ENCODE measurements at places on chromosomes 3 and 15.

GRCh38 chr15:28060005-28060404 lies 39.1 kb downstream of the OCA2 start:
- no peak for DNase-seq

GRCh38 chr3:100160521-100160920 lies 46.2 kb upstream of the FILIP1L start:
- DNase-seq: no peak

GRCh38 chr3:103195216-103195615 lies 760.4 kb downstream of the ZPLD1 start:
- DNase-seq: no peak

DNA sequence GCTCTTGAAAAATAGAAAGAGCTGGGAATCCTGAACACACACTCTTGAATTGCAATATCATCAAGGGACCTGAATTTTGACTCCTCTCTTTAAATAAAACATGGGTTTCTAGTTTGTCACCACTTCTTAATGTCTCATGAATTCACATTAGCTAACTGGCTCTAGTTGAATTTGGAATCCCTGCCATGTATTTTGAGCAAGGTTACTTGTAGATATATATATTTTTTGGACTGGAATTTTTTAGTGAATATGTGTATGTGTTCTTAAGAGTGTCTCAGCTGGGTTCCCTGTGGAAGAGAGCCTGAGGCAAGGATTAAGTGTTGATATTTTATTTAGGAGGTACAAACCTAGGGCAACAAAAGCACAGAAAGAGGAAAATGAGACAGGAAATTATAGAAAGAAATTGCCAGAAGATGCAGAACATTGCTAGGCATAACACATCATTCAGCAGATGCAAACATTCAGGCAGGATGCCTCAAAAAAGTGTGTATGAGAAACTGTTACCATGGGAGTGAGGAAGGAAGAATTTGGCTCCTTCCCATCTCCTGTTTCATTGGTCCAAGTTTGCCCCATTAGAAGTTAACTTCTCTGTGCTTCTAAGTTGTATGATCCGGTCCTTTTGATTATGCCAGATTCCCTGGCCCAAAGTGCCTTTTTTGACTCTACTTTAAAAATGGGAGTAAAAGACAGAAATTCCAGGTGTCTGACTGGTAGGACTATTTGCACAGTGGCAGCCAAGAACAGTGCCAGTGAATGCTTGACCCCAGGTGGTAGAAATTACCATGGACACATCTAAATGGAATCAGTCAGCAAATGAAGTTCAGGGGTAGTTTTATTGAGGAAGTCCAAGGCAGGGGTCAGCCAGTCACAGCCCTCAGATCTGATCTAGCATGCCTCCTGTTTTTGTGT lies 253.7 kb upstream of the TGFBR2 start:
- DNase-seq: no peak

DNA sequence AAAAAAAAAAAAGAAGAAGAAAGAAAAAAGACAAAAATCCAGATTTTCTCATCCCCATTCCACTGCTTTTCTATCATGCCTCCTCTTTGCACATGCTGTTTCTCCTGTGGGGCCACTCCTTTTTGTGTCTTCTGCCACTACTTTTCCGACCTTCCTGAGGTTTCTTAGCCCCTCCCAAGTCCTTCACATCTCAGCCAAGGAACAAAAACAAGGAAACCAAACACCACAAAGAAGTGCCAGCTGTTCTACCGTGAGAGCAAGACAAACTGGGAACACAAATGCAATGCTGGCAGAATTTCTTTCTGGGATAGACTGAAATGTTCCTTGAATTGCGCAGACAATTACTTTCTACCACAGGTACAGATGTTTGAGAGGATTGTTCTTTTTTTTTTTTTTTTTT lies 83.2 kb downstream of the MB21D2 start:
- no peak for DNase-seq

DNA sequence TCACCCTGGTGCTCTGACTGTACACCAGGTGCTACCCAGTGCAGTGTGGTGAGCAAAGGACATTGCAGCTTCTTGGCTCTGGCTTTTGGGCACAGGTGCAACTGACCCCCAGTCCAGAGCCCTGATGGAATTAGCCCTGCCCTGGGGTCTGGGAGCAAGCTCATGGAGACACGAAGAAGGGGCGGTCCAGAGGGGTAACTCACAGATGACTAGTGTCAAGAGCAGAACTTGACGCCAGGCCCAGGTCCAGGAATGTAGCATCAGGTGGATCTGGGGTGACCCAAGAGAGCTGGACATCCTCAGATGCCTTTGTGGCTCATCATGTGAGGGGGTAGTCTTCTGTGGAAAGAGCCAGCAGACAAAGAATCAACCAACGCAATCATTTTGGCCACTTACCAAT lies 88.9 kb downstream of the ASB7 start:
- no peak for DNase-seq

DNA sequence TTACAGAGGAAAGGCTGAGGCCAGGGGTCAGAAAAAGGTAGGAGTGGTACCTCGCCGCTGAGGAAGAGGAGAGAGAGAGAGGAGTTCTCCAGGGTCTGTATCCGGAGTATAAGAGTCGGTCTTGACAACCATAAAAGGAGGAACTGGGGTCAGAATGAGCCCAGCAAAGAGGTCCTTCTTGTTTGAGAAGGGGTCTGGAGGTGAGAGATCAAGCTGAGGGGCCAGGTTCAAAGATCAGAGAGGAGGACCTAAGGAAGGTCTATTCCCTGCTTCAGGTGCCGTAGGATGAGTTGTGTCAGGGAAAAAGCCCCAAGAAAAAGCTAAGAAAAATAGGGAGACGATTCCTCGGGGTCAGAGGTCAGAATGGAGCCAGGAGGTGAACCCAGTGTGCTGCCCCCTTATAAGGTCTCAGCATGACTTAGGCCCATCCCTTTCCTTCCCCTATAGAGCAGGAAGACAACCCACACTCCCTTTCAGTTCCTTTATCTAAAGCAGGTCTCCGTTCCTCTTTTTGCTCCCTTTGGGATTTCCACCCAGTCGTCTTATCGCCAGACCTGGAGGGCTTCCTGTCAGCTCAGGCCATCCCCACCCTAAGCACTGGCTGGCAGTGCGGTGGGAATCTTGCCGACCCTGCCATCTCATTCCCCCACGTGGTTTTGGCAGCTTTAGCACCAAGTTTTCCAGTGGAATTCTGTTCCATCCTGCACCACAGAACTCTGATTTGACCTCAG lies 651 bp downstream of the MTMR14 start:
- no peak for DNase-seq

DNA sequence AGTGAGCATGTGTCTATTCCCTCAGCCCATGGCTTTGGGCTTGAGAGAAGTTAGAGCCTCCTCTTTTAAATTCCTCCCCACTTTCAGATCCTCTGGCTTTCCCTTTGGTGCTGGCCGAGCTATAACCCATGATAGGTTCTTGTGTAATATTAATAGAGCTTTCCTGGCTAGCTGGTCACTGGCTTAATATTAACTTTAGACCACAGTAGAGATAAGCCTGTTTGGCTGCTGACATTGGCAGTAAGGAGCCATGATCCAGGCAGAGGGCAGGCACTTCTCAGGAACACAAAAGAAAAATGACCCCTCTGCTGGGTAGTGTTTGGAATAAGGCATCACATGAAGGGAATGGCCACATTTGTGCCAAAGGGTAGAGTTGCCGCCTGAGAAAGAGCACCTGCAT lies 65.4 kb upstream of the UMPS start:
- no peak for DNase-seq

DNA sequence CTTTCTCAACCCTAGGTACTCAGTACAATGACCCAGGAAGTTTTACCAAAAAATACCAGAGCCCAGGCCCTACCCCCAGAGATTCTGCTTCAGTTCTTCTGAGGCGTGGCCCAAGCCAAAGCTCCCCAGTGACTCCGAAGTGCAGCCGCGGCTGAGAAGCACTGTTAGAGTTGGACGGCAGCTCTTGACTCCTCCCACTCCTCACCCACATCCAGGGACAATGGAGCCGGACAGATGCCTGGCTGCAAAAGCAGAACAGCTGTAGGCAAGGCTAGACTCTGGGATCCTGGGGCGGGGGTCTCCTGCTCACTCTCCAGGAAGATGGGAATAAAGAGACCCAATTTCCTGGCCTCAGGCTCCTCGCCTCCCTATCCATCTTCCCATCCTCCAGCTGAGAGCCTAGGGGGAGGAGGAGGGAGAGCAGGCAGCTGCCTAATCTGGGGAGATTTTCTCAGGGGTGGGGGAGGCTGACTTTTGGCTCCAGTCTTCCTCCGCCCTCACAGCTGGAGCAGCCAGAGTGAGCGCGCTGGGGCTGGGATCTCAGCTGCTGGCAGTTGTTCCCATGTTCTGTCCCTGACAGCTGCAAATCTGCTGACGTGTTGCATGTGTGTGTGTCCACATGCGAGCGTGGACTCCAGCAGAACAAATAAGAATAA lies 223.8 kb downstream of the OPA1 start:
- no peak for DNase-seq

DNA sequence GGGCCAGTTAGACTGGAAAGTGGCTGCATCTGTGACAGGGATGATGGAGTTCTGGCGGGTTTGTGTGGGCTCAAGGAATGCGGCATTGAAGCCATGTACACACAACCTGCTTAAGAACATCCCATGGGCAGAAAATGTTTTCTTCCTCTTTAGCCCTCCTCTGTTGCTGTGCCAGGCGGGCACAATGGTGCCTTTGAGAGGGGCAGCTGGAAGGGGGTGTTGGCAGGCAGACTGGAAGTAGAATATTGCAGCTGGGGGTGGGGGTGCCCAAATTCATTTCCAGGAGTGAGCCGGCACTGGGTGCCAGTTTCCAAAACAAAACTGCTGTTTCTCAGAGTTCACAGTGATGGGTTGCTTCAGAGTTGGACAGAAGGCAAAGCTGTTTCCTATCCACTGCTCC lies 91.8 kb upstream of the ETV5 start:
- no peak for DNase-seq

All from CD4-positive, CD25-positive, alpha-beta regulatory T cell (primary cell).